ENCODE measurements at places on chromosomes 7 and 10.

DNA sequence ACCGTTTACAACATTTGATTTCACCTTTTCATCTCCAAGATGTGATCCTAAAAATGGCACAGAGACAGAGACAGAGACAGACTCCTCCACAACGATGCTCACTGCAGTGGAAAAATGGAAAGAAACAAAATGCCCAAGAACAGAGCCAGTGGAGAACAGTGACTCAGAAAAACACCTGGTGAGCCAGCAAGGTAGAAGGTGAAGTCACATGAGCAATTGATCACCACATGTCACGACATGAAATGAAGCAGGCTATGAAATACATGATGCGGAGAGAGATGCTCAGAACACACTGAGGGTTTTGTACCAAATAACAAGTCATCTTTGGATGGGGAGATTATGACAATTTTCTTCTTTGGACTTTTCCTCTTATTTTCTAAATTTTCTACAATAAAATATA, 3.5 kb downstream of the MSMB start:
- no peak for DNase-seq

DNA sequence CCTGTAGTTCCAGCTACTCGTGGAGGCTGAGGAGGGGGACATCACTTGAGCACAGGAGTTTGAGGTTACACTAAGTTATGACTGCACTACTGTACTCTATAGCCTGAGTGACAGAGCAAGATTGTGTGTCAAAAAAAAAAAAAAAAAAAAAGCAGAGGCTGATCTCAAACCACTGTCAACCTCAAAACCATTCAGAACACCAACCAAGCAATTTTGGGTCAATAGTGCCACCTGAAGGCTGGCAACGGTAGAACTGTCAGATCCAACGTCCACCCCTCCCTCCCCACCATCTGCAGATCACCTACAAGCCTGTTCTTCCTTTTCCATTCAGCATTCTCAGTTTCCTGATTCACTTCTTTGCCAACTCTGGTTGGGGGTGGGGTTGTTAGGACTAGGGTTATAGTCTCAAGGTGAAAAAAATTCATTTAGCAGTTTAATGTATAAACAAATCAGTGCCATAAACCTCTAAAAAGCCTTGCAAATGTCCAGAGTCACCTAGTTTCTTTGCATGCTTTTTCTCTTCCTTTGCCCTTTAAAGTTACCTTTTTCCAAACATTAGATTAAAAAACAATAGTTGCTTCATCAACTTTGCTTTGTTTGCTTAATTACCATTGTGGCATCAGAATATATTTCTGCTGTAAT, 2.6 kb downstream of the MRPS33 start:
- DNase-seq, result peak; percentile 80

DNA sequence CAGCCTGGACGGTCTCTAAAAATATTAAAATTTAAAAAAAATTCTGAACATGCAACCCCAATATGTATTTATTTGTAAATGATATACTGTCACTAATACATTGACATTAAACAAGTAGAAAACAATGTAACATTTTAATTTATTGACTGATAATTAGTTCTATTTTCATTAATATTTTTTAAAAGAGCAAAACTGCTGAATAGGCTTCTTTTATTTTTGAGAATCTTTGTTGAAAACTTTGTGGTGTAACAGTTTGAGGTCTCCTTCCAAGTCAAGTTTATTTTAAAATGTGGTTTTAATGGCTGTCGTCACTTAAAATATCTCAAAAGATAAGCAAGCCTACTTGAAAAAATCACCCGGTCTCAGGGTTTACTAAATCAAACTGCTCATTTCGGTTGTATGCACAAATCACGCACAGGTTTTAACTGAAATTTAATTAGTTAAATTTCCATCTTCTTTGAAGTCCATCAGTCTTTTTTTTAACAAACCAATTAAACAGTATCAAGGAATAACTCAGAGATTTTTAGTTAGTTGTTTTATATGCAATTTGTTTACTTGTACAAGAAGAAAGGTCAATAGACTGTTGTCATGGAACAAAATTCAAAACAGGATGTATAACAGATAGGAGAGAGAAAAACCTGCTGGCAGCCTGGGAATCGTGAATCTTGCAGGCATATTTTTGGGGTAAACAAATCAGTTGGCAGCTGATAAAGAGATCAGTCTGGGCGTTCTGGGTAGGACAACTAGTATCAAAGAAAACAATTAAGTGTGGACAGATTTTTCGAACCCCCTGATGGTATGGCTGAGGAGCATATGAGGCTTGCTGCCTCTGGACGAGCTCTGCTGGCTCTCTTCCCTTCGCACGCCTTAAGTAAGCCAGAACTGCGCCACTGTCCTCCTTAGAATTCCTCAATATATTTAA, 9.7 kb upstream of the EDRF1 start:
- DNase-seq, result no peak

- DNase-seq, result no peak
These were observed 265.5 kb downstream of the KCNMA1 start for GRCh38 chr10:77371848-77372799.

DNA sequence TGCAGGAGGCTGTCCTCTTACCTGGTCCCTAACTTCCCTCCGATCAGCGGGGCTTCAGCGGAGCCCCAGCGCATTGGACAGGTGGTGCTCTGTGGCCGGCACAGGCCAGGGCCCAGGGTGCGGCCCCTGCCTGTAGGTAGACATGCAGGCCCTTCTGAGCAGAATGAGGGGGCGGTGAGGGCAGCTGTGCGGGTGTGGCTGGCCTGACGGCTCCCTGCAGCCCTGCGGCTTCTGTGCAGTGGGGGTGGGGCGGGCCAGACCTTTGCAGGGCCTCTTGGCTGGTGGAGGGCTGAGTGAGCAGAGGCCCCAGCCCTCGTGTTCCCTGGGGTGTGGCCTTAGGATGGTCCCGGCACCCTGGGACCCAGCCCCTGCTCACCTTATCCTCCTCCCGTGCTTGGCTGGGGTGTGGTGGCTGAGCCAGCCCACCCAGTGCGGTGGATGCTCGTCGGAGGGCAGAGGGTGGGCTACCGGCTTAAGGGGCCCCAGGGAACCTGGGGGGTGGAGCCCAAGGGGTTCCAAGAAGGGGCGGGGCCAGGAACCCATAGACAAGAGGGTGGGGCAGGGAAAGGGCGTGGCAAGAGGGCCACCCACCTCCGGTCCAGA, 175.2 kb upstream of the TNRC18 start:
- DNase-seq, result no peak

DNA sequence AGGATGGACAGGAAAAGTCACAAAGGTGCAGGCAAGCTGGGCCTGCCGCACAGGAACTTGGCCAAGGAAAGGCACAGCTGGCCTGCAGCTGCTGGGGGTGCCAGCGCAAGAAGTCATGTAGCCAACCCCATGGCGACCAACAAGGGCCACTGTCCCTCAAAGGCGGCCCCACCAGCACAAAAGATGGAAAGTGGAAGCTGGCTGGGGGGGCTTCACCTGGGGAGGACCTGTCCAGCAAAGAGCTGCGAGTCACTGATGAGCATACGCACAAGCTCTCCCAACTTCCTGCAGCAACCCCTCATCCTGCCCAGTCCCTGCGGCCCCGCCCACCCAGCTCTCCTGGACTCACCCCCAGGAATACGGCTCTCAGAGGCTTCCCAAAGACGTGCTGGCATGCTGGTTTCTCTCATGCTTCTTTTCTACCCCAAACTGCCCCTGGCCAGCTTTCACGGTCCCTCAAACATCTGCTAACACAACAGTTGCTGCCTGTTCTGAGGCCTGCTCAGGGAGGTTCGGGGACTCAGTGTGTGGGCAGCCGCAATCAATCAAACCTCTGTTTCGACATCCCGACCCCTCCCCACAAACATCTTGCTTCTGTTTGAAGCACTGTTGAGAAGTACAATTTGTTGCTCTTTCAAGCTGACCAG, 67.6 kb downstream of the FAM53B start:
- no peak for DNase-seq

DNA sequence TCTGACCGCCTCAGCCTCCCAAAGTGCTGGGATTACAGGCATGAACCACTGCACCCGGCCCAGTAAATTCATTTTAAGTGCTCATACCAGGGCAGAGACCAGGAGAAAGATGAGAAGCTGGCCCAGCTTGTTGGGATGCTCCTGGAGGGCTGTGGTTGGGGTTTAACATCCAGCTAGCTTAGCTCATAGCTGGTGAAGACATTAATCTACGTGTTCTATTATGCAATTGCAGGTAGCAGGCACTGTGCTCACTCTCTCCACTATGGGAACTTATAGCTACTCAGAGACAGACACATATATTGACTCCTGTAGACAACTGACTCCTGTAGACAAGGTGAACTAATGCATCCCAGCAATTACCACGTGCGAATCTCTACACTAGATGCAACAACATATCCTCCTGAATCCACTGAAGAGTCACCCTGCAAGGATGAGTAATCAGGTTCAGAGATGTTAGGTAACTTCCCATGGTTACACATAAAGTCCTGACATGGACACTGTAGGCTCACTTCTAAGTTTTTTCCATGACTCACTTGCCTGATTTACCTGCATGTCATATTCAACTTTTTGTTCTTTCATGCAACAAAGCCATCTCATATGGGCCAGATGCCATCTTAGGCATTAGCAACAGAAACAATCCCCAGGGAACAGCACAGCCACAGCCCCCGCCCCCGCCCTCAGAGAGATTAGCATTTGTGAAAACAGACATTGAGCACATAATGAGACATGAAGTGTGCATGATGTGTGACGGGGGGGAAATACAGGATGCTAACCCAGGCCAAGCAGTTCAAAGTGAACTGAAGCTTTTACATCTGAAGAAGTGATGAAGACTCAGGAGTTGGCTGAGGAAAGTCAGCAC, 37.2 kb downstream of the ERLIN1 start:
- DNase-seq, result peak; percentile 69

GRCh38 chr10:79418274-79418673, 27.1 kb downstream of the ZCCHC24 start:
- DNase-seq, result no peak

GRCh38 chr7:100540073-100540723, 1.2 kb downstream of the AGFG2 start:
- DNase-seq, result no peak

GRCh38 chr10:125409756-125410155, 249.4 kb upstream of the CTBP2 start:
- no peak for DNase-seq

GRCh38 chr10:102281102-102281487, 35.8 kb downstream of the GBF1 start:
- DNase-seq, result no peak

DNA sequence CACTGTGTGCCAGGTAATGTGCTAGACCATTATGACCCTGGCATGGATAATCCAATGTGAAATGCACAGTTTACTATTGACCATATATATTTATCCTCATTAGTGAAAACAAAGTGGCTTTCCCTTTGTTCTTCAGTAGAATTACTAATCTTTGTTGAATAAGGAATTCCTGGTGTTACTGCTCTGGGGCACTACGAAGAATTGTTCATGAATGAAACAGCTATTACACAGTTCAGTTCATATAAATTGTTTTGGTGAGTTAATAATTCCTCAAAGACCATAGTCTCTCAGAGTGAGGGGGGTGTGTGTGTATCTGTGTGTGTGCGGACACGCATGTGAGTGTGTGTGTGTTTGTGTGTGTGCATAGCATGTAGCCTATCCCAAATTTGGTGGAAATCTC, 668.0 kb upstream of the MBL2 start:
- no peak for DNase-seq

DNA sequence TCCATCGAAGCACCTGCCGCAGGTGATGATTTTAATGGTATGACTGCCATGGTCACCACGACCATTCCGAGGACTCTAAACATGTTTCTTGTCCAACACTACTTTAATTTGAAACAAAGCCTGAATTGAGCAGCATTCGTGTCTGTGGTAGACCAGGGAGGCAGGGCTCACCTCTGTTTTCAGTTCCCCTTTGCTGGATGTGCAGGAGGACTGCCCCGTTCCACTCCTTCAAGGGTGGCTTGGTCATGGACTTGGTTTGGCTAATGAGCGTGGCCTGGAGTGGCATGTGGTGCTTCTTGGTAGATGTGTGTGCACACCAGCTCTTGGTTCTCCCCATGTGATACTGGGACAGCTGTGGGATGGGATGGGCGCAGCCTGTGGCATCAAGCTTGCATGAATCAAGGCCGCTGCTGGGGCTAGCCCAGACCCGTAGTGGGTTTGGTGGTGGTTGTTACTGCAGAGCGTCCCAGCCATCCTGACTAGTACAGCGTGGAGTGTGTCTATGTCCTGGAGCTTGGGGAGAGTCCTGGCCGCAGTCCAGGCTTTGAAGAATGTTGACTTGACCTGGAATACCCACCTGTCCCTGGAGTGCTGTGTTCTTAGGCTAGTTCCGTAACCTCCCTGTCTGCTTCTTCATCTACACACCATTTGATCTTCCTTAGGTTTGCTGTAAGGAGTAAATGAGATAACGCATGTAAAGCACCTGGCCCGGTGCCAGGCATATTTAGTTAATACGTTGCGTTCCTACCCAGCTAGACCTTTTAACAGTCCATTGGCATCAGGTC, 34.8 kb downstream of the MGMT start:
- DNase-seq, result no peak

- DNase-seq, result no peak
These were observed 54.0 kb downstream of the ANK3 start for GRCh38 chr10:60335708-60336107.

- DNase-seq, result no peak
These were observed 395 bp upstream of the ZNF25 start for GRCh38 chr10:37976880-37977203.

DNA sequence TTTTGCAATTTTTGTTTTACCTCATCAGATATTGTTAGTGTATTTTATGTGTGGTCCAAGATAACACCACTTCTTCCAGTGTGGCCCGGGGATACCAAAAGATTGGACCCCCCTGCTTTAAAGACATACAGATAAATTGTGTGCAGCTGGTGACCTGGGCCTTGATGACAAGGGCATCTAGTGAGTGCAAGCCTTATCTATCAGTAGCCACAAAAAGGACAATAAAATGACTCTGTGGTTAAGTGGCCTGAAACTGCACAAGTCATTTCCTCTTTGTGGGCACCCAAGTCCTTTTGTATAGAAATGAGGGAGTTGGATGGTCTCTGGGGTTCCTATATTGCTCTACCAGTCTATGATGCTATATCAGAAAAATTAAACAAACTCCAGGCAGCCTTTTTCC, 98.1 kb downstream of the PARD3 start:
- no peak for DNase-seq

- DNase-seq, result no peak
These were observed 69.0 kb downstream of the PARD3 start for GRCh38 chr10:34746094-34746493.

DNA sequence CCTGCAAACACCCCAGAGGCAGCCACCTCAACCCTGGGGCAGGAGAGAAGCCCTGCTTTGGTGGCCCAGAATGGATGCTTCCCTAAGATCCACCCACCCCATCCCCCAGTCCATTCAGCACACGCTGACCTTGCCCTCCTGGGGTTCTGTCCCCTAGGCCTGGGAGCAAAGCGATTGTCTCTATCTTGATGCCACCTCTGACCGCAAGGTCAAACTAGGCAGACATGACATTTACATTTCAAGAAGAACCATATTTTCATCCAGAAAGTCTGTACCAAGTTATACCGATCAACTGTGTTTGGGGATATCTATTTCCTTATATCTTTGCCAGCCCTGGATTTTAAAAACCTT, 23.0 kb downstream of the MAT1A start:
- DNase-seq, result no peak

DNA sequence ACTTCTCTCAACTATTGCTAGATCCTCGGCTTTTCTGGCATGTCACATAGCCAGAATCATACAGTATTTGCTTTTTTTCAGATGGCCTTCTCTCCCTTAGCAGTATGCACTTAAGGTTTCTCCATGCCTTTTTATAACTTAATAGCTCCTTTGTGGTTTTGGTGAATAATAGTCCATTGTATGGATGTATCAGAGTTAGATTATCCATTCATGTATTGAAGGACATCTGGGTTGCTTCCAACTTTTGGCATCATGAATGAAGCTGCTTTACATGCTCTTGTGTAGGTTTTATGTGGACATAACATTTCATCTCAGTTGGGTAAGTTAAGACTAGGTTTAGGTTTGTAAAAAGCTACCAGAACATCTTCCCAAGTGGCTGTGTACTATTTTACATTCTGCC, 4.6 kb downstream of the ATP5F1C start:
- no peak for DNase-seq

All from activated CD4-positive, alpha-beta T cell treated with anti-CD3 and anti-CD28 coated beads for 48 hours (primary cell).